ENCODE measurements at places on chromosomes 3 and 15.

GRCh38 chr3:194571491-194572142 lies 61.6 kb downstream of the TMEM44 start:
- no peak for DNase-seq

DNA sequence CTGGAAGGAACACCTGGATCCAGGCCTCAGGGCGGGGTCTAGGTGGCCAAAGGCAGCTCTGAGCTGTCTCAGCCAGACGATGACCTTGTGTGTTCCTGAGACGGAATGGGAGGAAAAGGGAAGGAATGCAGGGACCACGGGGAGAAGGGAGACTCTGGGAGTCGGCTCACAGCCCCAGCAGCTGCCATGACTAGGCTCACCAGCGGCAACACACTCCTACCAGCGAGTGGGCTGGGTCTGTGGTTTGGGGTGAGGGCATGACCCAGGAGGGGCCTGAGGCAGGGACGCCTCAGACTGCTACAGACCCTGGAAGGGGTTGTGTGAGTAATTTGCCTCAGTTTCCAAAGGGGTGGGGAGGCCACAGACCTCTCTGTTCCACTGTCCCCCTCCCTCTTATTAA lies 19.8 kb downstream of the IQSEC1 start:
- DNase-seq: no peak

- no peak for DNase-seq
Measured at GRCh38 chr3:25433106-25433505, 5.0 kb downstream of the RARB start.

DNA sequence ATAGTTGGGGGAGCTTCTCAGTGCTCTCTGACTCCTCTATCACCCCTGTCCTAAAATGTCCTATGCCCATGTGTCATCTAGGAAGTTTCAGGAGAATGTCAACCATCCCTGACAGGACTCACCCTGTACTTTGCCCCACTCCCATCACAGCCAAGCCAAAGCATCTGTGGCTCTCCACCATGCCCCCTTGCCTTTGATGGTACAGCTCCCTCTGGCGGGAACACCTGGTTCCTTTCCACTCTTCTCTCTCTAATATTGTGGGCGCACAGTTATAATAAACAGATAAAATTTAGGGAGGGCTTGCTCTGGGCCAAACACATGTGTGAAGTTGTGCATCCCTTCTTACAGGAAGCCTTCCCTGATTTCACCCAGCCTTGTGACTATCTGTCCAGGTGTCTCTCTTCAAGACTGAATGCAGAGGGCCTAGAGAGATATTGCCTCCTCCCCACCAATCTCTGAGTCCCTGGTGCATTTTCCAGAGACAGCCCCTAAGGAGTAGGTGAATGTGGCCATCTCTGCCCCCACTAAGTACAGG lies 62.8 kb downstream of the ISG20 start:
- DNase-seq: no peak

DNA sequence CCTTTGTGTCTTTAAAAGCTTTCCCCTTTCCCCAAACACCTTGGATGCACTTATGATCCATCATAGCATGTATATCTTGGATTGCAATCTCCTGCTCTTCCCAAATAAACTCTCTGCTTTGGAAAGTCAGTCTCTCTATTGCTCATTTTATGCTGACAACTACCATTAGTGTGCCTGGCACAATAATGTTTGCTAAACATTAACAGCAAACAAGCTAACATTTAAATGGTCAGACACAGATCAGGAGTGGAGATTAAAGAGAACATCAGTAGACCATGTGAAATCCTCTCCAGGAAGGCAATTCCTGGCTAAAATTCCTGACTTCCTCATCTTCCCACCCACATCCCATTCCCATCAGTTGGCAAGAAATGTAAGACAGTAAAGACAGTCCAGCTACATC lies 44.3 kb upstream of the EIF1B start:
- no peak for DNase-seq

DNA sequence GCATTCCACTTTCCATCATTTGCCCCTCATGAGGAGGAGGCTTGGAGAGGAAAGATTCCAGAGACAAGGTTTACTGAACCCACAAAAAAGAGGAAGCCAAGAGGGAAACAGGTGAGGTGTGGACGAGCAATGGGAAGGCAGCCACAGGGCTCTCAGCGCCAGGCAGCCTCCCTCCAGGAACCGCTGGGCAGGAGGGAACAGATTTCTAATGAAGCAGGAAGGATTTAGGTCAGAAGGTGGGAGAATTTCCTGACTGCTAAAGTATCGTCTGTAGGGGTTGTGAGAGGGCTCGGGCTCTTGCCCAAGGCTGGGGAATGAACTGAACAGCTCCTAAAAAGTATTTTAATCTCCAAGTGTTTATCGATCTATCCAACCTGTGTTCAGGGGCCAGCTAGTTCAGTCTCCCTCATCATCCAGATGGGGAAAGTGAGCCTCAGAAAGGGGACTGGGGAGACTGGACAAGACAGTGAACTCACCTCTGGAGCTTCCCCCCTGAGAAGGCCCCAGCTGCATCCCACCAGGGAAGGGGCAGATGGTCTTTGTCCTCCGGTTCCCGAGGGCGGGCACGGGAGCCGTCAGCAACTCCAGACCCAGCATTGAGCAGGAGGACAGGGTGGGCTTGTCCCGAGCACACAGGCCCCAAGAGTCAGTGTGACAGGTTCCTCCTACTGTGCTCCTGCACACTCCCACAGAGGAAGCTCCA lies 10.5 kb downstream of the LOXL1 start:
- no peak for DNase-seq

DNA sequence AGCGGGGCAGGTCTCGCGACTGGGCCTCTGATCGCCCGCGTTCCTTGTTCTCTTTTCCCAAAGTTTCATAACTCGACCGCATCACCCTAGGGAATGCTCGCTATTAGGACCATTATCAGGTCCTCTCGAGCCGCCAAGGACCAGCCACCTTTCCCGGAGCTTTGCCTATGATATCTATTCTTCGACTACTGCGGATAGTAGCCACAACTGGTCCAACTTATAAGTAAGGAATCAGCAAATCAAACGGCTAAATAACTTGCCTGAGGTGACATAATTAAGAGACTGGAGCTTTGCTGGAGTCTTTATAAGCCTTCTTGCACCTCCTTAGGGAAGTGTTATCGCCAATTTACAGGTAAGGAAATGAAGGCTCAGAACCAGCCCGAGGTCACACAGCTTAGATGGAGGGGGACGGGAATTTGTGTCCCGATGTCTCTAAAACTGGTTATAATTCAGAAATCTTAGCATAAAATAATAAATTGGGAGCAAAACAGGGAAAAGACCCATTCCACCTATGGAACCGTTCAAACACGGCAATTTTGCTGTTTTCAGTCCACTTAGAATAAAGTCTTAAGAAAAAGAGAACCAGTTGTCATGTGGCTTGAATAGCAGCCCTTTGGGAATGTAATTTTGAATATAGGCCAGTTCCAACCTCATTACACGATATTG lies 479 bp upstream of the PLD1 start:
- no peak for DNase-seq
